ENCODE measurements at places on chromosomes 6 and 20.

DNA sequence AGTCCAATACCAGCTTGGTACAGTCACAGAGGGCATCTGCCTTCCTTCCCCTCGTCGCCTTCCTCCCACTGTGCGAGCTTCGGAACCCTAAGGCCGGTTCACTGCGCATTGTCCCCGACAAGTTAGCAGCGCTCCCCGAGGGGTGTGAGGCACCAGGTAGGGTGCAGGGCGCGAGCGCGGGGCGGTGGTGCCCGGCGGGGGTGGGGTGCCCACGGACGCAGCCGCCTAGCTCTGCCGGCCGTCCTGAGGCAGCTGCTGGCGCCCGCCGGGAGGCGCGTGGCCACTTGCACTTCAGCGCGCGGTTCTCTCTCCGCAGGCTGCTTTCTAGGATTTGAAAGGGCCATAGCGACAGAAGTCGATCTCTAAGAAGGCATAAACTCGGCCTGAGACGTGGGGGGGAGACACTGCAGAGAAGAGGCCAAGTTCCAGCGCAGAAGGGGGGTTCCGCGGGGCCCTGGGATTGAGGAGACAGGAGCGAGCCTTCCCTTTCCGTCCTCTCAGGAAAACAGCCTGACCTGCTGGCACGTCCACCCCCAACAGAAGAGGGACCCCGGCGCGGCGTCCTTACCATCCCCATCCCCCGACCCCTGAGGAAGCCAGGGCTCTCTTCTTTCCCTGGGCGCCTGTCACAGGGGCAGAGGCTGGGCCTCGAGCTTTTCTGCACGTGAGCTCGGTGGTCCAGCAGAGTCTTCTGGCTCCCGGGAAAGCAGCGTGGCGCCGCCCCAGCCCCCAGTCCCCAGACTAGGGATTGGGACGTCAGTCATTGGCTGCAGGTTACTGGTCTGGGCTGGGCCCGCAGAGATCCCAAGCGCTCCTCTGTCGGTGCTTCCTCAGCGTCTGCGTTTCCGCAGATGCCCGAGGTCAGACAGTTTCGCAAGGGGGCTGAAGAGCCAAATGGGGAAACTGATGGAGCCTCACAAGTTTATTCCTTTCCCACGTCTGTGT lies 15.6 kb upstream of the PRDM13 start:
- DNase-seq, result no peak

DNA sequence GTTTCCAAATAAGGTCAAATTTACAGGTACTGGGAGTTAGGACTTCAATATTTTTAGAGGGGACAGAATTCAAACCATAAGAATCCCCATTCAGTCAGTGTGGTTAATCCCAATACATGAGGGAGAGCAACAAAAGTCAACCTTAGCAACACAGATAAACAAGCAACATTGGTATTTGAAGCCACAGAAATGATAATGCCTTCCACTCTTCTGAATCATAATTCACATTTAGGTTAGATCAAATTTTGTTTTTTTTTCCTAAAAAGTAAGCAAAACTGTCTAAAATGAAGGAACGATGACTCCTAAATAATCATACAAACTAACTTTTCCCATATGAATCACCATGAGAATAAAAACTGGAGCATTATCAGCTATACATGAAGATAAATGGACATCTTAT lies 246.0 kb upstream of the TENT5A start:
- DNase-seq, result no peak

DNA sequence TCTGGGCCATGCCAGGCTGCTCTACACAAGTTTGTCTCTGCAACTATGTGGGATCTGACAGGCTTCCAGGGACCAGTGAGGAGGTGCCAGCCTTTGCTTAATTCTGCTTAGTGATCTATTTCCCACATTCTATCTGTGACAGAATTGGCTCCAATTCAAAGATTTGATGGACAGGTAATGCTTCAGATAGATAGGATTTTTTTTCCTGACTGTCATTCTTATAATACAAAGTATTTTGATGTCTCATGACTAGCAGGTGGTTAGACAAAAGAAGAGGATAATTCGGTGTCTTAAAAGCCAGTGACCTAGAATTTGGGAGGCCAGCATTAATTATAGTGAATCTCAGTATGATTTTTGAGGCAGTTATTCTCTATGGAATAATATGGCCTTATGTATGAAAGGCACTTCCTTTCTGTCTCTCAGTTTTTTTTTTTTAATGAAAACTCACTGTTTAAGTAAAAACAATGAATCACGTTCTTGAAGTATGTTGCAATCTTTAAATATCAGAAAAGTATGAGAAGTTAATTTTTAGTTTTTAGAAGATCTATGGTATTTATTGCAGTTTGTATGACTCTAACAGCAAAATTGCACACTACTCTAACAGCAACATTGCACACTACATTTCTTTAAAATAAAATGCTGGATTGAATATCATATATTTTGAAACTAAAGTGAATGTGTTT lies 43.7 kb downstream of the TMEM200A start:
- no peak for DNase-seq

GRCh38 chr6:56868687-56869086 lies 86.2 kb upstream of the BEND6 start:
- no peak for DNase-seq

- DNase-seq, result no peak
Observed at GRCh38 chr20:48189181-48189580, 403.9 kb upstream of the SULF2 start.

DNA sequence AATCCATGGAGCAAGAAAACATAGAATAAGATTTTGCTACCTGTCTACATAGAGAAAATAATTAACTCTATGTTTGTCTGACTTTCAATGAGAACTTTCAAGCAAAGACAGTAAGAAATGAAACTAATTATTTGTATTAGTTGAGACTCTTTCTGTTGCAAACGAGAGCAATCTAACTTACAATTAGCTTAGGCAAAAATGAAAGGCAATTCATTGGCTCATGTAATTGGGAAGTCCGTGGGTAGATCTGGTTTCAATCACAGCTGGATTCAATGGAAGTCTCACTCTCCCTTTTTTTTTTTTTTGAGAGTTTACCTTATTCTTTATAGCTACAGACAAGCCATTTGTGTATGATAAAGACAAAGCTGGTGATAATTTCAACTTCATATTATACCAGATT lies 68.2 kb upstream of the STXBP5 start:
- DNase-seq, result no peak

DNA sequence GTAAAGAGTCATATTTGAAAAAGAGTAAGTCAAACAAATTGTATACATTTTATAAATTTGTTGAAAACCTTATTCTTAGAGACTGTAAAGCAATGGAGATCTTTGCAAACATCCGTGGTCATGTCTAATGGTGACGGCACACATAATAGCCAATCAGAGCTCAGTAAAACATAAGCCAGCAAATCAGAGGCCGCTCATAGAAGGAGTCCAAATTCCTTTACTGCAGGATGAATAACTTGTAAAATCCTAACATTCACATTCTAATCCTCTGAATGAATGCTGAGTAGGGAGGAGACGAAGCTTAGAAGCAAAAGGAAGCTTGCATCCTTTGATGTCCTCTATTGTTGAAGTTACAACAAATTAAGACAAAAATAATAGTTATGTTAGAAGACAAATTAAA lies 401.7 kb downstream of the PRKN start:
- DNase-seq, result no peak

- no peak for DNase-seq
Observed at GRCh38 chr6:10723567-10723881, 654 bp downstream of the TMEM14C start.

- no peak for DNase-seq
Observed at GRCh38 chr6:31836474-31837368, 9.2 kb downstream of the HSPA1B start.

- no peak for DNase-seq
Observed at GRCh38 chr6:22284666-22285065, 12.2 kb downstream of the PRL start.

- DNase-seq, result no peak
Observed at GRCh38 chr6:13400772-13401171, 72.4 kb upstream of the TBC1D7 start.

DNA sequence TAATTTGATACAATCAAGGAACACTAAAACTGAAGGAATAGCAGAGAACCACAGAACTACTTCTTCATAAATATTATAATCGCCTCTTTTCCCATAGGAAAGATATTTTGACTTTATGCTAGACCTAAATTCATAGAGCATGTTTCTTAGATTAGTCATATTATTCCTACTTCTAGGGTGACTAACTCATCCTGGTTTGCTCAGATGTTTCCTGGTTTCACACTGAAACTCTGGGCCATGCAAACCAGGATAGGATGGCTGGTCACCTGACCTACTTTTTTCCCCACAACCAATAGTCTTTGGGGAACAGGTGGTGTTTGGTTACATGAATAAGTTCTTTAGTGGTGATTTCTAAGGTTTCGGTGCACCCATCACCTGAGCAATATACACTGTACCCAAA lies 42.8 kb downstream of the MMS22L start:
- no peak for DNase-seq

GRCh38 chr20:35059110-35059509 lies 33.5 kb downstream of the TRPC4AP start:
- no peak for DNase-seq

- DNase-seq, result peak; percentile 85
Observed at GRCh38 chr20:47272893-47273590, 83.5 kb downstream of the ZMYND8 start.

- DNase-seq, result no peak
Observed at GRCh38 chr20:56469077-56469449, 636 bp downstream of the RTF2 start.

- DNase-seq, result no peak
Observed at GRCh38 chr20:11551479-11551878, 366.2 kb upstream of the BTBD3 start.

GRCh38 chr6:95087394-95088097 lies 489.8 kb upstream of the MANEA start:
- peak; percentile 50 for DNase-seq

- DNase-seq, result no peak
Observed at GRCh38 chr20:11337361-11338130, 580.1 kb upstream of the BTBD3 start.

GRCh38 chr20:21219686-21220085 lies 83.4 kb upstream of the XRN2 start:
- no peak for DNase-seq

- no peak for DNase-seq
Observed at GRCh38 chr6:9458424-9458823, 956.5 kb downstream of the TFAP2A start.

DNA sequence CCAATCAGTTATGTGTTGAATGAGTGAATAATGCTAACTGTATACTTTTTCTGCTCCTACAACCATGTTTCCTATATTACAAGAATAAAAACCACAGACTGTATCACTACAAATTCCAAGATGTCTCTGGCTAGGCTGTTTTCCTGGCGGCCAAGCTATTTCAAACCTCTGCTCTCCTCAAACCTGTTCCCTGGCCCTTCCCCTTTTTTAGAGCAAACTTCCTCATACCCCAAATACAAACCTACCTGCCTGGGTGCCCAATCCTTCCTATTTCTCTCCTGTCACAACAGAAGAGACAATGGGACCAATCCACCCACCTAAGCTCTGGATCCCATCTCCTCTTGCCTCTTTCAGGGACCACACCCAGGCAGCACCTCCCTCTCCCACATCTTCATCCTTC lies 7.5 kb downstream of the TOMM34 start:
- DNase-seq, result no peak

DNA sequence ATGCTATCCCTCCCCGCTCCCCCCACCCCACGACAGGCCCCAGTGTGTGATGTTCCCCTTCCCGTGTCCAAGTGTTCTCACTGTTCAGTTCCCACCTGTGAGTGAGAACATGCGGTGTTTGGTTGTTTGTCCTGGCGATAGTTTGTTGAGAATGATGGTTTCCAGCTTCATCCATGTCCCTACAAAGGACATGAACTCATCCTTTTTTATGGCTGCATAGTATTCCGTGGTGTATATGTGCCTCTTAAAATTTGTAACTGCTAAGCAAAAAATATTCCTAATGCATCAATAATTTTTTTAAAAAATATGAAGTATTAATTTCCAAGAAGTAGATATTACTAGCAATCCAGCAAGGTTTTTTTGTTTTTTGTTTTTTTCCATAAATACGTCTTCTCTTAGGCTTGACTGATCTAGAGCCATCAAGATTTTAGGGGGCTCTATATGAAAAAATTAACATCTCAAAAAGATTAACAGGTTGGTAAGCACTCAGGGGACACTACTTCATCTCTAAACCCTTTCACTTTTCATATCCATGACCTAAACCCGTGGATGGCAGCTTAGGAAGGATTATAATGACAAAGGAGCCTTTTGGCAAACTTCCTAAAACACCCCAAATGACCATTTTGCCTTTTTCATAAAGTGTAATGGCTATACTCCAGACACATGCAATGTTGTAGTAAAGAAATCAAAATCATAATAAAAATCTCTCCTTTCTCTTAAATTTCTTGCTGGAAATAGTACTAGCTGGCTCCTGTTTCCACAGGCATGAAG lies 14.2 kb downstream of the MAP7 start:
- DNase-seq, result no peak
